Activated CD4-positive, alpha-beta T cell treated with anti-CD3 and anti-CD28 coated beads for 24 hours (primary cell): ENCODE measurements at places on chromosomes 3 and 15.

GRCh38 chr3:98529856-98530459 lies 1.8 kb upstream of the GPR15 start:
- no peak for DNase-seq

GRCh38 chr3:14617508-14618023 lies 34.0 kb upstream of the CCDC174 start:
- no peak for DNase-seq

- no peak for DNase-seq
Observed at GRCh38 chr3:185929192-185930151, 8.3 kb downstream of the TRA2B start.

DNA sequence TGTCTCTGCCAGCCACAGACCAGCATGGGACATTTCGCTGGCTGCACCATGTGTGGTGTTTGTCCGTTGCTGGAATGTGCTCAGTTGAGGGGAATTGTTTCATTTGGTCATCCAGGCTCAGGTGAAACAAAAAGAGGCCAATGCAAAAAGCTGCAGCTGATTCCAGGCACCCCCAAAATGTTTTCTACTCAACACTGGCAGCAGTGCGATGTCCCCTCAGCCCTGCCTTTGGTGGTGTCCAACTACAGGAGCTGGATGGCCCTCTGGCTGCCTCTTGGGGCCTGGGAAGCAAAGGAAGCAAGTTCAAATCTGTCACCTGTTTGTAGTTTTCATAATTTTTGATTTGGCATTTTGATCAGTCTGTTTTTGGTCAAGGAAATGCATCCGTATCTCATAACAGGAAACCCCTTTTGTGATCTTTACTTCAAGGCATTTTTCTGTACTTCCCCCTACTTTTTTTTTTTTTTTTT lies 141.8 kb downstream of the EEFSEC start:
- no peak for DNase-seq

- DNase-seq: no peak
Observed at GRCh38 chr3:27591312-27592210, 107.4 kb upstream of the SLC4A7 start.

- no peak for DNase-seq
Observed at GRCh38 chr3:176765382-176765900, 431.8 kb downstream of the TBL1XR1 start.

GRCh38 chr3:10467904-10468612 lies 37.3 kb downstream of the ATP2B2 start:
- no peak for DNase-seq

DNA sequence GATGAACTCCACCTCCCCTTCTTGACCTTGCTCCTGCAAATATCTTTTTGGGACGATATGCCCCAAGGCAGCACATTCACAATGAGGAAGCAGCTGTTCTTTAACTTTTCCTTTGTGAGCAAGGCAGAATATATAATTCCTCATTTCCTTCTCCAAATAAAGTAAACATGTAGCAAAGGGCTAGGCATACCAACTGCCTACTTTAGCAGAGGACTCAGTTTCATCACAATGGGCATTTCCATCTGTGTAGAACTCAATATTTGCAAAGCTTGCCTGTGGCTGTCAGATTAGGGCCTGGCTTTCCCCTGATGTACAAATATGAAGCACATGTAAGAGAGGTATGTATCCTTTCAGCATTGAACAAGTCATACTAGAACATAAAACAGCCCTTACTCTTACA lies 366.9 kb downstream of the RSL24D1 start:
- DNase-seq: no peak

DNA sequence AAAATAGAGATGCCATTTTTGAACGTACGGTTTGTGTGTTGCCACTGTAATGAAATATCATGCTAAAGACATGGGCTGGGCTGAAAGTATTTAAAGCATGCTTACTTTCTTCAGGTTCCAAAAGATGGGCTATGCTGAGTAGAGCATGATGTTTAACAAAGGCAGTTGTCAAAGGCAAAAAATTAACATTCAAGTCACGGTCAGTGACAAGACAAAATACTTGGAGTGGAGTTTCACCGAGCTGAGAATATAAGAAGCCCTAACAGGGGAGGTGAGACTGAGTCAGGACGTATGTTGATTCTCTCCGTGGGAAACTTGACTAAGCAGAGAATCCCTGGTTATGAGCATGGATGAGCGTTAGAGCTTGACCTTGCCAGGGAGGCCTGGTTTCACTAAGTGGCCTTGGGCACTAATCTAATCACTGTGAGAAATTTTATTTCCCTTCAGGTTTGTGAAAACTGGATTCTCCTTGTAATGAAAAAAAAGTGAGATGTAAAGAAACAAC lies 218.2 kb upstream of the ADAMTS9 start:
- no peak for DNase-seq

DNA sequence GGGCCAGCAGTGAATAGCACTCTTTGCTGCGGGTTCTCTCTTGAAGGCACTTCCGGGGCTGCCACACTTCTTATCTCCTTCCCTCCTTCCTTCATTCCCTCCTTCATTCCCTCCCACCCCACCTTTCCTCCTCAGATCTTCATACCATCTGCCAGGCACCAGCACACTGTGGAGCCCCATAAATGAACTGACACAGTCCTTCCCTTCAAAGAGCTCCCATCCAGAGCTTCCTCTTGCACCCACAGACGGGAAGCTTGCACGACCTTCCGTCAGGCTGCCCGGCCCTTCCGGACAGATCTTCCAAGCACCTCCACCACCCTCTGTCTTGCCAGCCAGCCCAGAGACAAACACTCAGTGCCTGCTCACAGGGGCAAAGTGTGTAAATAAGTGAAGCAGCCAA lies 65.4 kb upstream of the HERC1 start:
- no peak for DNase-seq
